Activated B cell treated with CpG ODN at 0.5 μM for 24 hours (primary cell): ENCODE measurements at places on chromosomes 11 and 22.
A peak's percentile ranks its signal among the peaks of the same experiment; 100 is the strongest.

DNA sequence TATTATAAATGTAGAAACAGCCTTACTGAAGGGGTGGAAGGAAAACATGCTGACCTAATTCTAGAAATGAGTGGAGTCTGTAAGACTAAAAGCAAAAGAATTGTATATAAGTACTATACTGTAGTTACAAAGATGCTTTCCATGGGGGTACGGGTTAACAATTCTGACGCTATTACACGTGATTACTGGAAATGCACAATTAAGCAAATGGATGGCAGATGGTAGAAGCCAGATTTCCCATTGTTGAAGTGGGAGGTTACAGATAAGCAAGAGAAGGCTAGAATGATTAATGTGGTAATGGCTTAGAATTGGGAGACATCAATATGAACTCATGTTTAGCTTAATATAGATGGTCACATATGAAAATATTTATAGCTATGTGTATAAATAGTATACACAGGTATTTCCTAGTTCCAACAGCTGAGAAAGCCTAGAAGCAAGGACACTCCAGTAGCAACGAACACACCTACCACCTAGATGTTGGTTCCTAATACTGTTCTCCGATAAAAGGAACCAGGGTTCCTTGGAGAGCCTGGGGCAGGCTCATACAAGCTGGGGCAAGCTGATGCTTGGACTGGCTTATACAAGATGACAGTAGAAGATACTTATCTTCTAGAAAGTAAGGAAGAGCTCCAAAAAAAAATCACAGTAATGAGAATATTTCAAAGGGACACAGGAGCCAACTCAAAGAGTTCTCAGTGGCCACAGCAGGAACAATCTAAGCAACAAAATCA, 13.5 kb downstream of the SMC1B start:
- H3K4me1 ChIP-seq = no peaks in the 10 kb centered on the region
- peaks cover 2% of the 10 kb centered on the region for H3K27me3 ChIP-seq
- H3K4me3 ChIP-seq = no peak overlapping the region
- no peak for DNase-seq
- no peaks in the 10 kb centered on the region for H3K36me3 ChIP-seq

GRCh38 chr11:68315171-68315920, 3.0 kb downstream of the LRP5 start:
- no peaks in the 10 kb centered on the region for H3K36me3 ChIP-seq
- H3K27ac ChIP-seq = no peak overlapping the region
- peaks cover 23% of the 10 kb centered on the region for H3K27me3 ChIP-seq
- H3K4me3 ChIP-seq = no peak overlapping the region
- no peak for DNase-seq
- H3K4me1 ChIP-seq = peaks cover 13% of the 10 kb centered on the region

DNA sequence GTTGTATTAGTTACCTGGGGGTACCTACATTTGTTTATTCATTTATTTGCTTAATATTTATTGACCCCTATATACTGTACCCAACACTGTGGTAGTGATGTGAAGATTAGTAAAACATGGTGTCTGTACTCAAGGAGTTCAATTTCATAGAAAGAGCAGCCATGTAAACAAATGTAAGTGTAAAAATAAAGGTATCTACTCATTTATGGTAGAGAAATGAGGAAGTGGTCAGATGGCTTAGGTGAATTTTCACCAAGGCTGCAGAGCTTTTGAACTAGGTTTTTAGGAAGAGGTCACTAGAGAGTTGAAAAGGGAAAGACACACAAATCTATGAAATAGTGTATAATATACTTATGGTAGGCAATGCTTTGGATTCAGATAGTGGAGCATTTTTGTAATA, 11.1 kb downstream of the CTR9 start:
- peaks cover 29% of the 10 kb centered on the region for H3K4me1 ChIP-seq
- H3K27ac ChIP-seq = peak overlapping the region; percentile 65
- no peak for DNase-seq
- peak overlapping the region; percentile 30 for H3K4me3 ChIP-seq
- no peaks in the 10 kb centered on the region for H3K27me3 ChIP-seq
- H3K36me3 ChIP-seq = peaks cover 31% of the 10 kb centered on the region

- H3K27ac ChIP-seq = peak overlapping the region; percentile 61
- peak overlapping the region; percentile 93 for H3K4me3 ChIP-seq
- H3K4me1 ChIP-seq = peaks cover 26% of the 10 kb centered on the region
- DNase-seq = no peak
- H3K27me3 ChIP-seq = no peaks in the 10 kb centered on the region
- H3K36me3 ChIP-seq = peaks cover 25% of the 10 kb centered on the region
Measured at GRCh38 chr22:19478045-19478900, 720 bp downstream of the UFD1 start.

DNA sequence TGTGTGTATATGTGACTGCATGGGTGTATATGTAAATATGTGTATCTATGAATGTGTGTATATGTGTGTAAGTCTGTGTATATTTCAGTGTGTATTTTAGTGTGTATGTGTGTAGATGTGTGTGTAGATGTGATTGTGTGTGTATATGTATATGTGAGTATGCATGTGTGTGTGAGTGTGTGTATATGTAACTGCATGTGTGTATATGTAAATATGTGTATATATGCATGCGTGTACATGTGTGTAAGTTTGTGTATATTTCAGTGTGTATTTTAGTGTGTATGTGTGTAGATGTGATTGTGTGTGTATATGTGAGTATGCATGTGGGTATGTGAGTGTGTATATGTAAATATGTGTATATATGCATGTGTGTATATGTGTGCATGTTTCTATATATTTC, 169.9 kb downstream of the MN1 start:
- no peaks in the 10 kb centered on the region for H3K36me3 ChIP-seq

- peaks cover 36% of the 10 kb centered on the region for H3K4me1 ChIP-seq
- peak overlapping the region; percentile 66 for H3K4me3 ChIP-seq
- H3K27ac ChIP-seq = no peak overlapping the region
- peaks cover 74% of the 10 kb centered on the region for H3K27me3 ChIP-seq
Measured at GRCh38 chr11:44308923-44309477, 939 bp downstream of the ALX4 start.

- H3K27me3 ChIP-seq = no peaks in the 10 kb centered on the region
- no peaks in the 10 kb centered on the region for H3K36me3 ChIP-seq
- H3K4me1 ChIP-seq = no peaks in the 10 kb centered on the region
- DNase-seq = no peak
- H3K27ac ChIP-seq = no peak overlapping the region
- no peak overlapping the region for H3K4me3 ChIP-seq
Measured at GRCh38 chr11:6794639-6795038, 4.8 kb downstream of the OR6A2 start.
